ENCODE measurements at places on chromosomes 6 and 20. TPM values are rescaled to one million over a fixed set of nuclear protein-coding genes. Genes with fewer than 3 reads are reported as not detected.

The TMEM14B gene
- 61.0 TPM for total RNA-seq

The C20orf141 gene
- not detected for total RNA-seq

The FGD2 gene
- 103 TPM for total RNA-seq

The CTCFL gene
- total RNA-seq, result not detected

The PLEKHG1 gene
- total RNA-seq, result 20.4 TPM

The MRPS18A gene
- total RNA-seq, result 30.2 TPM

The AGPAT4 gene
- 19.7 TPM for total RNA-seq

DNA sequence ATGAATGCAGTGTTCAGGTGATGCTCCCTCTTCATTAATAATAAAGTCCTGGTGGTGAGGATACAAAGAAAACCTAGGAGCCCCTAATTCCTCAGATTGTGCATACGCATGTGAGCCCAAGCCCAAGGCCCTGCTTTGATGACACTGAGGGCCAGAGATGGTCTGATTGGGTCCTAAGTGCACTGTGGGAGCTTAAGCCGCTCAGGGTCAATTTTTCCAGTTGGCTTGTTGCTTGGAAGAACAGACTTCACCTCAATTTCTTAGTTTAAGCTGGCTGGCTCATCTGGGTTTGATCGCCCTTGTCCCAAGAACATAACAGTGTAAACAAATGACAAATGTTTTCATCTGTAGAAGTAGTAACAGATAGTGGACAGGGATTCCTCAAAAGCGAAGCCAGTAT is 41.4 kb downstream of the INSM1 start:
- DNase-seq, result no peak

DNA sequence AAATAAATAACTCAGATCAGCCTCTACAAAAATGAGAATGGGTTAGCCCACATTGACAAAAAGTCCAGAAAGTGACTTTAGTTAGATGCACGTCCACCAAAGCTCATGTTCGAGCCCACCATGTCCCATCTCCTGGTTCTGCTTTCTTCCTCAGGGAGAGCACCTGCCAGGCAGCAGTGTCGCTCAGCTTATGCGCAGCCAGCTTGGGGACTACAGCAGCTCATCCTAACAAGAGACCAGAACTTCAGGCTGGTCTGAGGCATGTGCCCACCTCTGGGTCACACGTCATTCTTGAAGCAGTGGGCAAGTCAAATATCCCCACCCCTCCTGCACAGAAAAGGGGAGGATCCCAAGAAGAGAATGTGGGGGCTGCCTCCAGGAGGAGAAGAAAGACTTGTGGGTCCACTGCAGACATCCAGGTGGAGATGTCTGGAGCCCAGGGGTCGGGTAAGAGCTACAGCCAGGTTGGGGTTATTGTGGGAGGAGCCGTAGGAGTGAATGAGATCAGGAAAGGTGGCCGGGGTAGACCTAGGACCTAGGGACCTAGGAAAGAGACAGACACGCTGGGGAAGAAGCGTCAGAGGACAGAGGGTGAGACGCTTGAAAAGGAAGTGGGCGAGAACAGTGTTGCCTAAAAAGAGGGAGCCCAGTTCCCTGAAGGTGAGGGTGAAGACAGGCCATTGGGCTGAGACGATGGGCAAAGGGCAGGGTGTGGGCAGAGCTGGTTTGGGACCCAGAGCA is 52.5 kb downstream of the SSR1 start:
- no peak for DNase-seq

DNA sequence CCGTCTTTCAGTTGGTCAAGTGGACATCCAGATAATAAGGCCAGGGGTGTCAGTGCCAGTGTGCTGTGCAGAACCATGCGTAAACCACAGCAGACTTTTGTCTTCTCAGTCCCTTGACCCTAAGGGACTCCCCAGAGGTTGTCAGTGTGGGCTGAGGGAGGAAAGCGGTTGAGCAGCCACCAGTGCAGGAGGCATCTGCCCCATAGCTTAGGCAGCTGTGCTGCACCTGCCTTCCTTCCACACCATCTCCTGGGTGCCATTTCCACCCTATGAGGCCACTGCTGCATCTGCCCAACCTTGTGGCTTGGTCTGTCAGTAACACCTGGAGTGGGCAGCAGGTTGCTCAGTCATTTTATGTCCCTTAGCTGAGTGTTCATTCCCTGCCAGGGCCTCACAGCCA is 26.0 kb downstream of the PRPF6 start:
- DNase-seq, result no peak

GRCh38 chr6:147382945-147383554 is 125.4 kb upstream of the SAMD5 start:
- no peak for DNase-seq

- DNase-seq, result peak; percentile 50
Measured at GRCh38 chr20:63056236-63057170, 49.7 kb upstream of the BHLHE23 start.

GRCh38 chr6:71277926-71278600 is 10.5 kb upstream of the OGFRL1 start:
- no peak for DNase-seq

- DNase-seq, result no peak
Measured at GRCh38 chr6:96898241-96898851, 655 bp upstream of the NDUFAF4 start.

- DNase-seq, result peak; percentile 85
Measured at GRCh38 chr6:1609648-1610496, at the start of gene FOXC1. Gene FOXC1, plus strand, starts transcription at chr6:1609915. Its CDS starts 531 bp downstream, at chr6:1610446.

- no peak for DNase-seq
Measured at GRCh38 chr6:71204741-71205140, 83.9 kb upstream of the OGFRL1 start.

DNA sequence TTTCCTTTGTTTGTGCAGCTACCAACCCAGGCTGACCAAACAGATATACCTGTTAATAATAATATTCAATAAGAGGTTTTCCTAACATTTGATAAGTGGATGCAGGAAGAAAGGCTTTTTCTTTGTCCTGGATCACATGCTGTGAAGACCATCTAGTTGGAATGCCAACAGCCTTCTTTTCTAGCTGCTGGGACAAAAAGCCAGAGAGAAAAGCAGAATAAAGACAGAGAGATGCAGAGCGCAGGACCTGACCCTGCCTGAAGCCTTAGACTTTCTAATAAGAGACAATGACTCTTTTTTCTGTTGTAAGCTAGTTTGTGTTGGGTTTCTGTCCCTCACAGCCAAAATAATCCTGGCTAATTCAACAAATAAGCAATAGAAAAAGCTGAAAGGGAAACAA is 308.2 kb downstream of the PHF3 start:
- no peak for DNase-seq

DNA sequence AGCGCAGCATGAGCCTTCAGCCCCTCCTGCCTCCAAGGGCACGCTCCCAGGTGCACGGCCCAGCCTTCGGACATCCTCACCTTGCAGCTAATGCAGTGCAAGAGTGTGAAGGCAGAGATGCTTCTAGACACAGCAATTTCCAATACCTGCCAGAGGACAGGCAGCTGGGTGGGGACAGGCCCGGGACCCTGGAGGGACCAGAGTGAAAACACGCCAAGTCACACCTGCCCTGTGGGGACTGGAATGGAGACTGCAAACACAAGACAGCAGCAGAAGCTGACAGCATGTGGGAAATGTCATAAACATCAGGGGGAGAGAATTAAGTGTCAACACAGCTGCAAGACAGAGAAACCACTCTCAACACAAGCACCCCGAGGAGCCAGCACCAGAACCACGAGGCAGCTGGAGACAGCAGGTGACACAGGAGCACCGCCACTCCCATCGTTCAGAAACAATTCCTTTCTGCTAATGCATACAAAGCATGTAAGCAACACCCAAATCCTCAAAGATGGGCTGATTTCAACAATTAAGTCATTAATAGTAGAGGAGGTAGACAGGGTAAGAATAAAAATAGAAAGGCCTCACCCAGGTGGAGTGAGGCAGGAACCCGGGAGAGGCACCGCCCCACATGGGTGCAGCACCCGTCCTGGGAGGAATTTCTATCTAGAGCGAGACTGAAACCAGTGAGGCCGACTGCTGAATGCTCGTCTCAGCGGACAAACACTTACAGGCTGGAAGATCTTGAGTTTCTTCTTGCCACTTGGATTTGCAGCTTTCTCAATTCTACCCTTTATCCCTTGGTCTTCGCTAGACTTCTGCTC is 17.1 kb downstream of the DIDO1 start:
- peak; percentile 25 for DNase-seq

- DNase-seq, result no peak
Measured at GRCh38 chr6:130769861-130770260, 57.3 kb upstream of the SMLR1 start.

DNA sequence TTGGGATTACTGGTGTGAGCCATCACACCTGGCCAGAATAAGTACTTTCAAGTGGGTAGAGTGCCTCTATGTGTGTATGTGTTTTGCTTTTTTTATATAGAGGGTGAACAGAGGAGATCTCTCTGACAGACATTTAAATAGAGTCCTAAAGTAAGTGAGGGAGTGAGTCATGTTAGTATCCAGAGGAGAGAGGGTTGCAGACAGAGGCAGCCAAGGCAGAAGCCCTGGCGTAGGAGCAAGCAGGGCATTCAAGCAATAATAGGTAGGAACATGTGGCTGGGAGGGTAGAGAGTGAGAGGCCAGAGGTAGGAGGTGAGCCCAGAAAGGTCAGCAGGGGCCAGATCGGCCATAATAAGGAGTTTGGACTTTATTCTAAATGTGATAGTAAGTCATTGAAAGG is 48.9 kb downstream of the PHF20 start:
- no peak for DNase-seq

DNA sequence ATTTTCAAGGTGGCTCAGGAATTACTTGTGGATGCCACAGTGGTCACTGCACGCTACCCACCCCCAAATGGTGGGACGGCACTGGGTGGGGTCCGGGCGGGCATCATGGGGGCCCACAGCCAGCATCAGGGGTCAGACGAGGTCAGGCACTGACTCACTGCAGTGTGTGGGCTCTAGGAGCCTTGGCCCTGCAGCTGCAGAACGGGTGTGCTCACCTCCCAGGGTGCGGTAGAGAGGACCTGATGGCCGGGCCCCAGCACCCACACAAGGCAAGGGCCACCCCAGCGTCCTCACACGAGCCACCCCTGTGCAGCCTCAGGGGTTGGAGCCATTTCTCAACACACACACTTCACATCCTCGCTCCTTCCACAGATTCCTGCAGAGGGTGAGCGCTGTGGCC is 34.3 kb downstream of the KCNQ2 start:
- no peak for DNase-seq

DNA sequence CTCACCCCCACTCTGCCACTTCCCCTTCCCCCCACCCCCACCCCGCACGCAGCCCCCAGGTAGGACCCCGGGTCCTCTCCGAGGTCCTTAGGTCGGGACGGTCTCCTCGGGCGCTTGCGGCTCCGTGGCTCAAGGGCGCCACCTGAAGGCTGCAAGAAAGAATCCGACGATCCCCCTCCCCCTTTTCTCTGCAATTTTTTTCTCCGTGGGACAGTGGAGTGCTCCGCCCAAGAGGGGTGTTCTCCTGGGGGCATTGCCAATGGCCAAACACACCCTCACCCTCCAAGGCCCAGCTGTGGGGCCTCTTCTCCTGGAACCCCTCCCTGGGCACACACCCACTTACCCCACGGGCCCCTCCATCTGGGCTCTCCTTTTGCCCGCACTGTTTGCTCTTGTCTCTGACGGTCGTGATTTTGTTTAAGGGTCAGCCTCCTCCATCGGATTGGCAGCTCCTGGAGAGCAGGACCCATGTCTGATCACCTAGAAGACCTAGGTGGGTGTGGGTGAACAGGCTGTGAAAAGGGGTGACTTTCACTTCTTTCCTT is 1.1 kb upstream of the TMEM74B start:
- peak; percentile 67 for DNase-seq

- no peak for DNase-seq
Measured at GRCh38 chr6:13586603-13587542, 12.5 kb downstream of the SIRT5 start.

DNA sequence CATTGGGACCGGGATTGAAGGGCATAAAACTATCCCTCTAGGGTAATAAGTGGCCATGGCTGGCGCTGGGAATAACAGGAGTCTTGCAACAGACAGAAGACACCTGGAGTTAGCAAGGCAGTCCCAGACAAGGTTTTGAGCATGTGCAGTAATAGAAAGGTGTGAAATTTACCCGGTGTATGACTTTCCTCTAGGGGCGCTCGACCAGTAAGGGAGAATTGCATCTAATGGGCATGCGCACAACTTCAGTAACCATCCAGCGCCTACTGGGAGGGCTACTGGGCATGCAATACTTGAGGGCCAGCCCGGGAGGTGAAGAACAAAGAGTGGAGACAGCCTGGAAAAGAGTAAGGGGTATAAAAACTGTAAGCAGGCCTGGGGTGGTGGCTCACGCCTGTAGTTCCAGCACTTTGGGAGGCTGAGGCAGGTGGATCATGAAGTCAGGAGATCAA is 32.7 kb downstream of the SERPINB6 start:
- DNase-seq, result no peak

DNA sequence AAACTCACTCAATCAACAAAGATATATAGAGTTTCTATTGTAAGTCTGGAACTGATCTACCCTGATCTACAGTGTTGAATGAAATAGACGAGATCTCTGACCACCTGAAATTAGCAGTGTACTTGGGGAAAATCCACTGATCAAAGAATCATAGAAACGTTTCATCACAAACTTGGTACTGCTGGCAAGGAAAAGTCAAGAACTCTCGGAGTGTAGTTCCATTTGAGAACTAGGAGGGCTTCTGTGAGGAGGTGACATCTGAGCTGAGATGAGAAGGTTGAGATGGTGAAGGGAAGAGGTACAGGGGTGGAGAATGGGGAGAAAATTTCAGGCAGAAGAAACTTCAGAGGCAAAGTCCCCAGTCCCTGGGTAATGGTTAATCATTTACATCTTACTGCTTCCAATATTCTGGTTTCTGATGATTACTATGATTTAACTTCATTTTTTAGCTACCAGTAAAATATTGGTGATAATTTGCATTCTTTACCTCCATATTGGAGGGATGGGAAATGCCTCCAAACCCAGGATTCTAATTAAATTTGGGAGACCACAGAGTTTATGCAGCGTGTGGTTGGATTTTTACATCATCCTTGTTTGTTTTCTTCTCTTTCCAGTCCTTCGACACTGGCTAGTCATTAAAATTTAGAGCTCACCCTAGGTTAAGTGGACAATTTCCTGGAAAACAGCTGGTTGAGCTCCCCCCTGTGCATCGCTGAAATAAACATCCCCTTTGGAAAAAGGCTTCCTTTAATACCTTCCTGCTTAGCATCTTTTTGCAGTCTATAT is 191.9 kb downstream of the BCAS1 start:
- no peak for DNase-seq

GRCh38 chr20:54172856-54173652 is 732 bp downstream of the CYP24A1 start:
- no peak for DNase-seq

DNA sequence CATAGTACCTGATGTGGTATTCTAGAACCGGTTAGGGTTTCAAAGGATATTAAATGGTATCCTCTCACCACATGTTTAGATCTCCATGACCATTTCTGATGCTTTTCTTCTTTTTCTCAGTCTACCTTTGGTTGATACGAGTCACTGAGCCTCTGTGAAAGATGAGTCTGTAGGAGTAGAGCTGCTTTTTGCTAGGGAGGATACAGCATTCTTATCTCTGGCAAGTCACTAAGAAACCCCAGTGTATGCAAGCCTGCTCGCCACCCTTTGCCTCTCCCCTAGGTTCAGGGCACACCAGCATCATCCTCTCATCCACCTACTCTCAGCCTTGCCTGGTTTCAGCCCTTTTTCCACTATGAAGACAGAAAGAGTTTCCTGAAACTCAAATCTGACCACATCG is 89.9 kb downstream of the MTFR2 start:
- no peak for DNase-seq

- DNase-seq, result no peak
Measured at GRCh38 chr6:47634210-47635047, 64.0 kb upstream of the ADGRF4 start.
